ENCODE measurements at places on chromosomes 7 and 10.

DNA sequence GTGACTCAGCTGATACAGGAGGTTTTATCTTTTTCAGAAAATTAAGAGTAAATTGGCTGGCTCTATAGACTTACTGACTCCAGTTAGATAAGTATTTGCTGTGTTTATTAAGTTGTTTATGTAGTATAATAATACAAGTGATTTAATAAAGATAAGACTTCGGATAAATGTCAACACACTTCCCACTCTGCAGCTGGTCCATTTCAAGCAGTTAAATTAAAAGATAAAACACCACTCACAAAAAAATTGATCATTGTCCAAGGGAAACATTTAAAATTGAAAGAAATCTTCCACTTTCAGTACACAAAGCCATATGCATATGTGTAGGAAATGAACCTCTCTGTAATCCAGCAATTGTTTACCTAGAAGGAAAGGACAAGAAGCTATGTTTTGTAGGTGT, 106.1 kb upstream of the SP8 start:
- no peak for DNase-seq

GRCh38 chr10:61751599-61751998, 88.9 kb downstream of the CABCOCO1 start:
- no peak for DNase-seq

- DNase-seq: no peak
Measured at GRCh38 chr10:86648704-86649427, 5.5 kb upstream of the OPN4 start.

DNA sequence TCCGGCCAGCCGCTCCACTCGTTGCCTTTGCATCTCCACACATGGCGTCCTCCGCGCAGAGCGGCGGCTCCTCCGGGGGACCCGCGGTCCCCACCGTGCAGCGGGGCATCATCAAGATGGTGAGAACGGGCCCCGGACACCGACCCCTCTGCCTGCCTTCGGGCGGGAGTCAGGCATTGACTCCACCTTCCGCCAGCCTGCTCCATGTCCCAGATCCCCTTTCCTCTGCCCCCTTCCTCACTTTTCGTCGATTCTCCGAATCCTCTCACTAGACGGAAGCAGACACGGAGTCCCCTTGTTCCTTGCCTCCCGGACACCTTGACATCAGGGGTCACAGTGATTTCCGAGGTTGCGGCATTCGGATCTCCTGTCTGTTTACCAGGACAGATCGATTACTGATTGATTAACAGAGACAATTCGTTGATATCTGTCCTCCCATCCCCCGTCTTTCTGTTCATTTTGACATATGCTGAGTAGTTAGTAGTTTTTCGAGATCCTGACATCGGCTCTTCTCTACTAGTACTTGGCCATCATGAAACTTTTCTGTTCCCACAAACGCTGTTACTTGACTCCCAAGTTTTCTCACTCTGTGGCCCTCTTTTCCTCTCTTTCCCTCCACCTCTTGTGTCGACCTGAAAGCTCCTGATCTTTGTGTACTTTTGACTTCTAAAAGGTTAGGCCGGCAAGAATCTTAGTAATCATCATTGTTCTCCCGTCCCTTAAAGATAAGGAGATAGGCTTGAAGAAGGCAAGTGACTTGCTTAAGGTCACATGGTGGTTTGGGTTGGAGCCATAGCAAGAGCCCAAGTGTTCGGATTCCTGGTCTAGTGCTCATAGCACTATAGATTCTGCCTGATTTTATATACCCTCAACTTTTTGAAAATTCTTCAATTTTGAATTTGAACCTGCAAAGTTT, 597 bp downstream of the SND1 start:
- no peak for DNase-seq

DNA sequence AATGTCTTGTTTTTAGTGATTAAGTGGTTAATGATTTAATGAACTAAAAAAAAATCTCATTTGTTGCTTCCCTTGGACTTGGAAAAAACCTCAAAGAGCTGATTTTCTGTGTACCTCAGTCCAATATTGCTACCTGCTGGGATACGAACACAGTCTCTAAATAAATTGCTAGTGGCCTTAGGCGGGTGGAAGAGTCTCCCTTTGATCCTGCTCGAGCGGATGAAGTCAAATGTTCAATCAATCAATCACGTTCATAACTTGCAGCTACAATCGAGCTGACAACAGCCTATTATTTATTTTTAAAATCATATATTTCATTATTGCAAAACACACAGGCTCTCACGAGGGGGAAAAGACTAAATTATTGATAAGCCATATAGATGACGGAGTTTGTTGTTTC, 57.3 kb upstream of the HABP2 start:
- DNase-seq: no peak

DNA sequence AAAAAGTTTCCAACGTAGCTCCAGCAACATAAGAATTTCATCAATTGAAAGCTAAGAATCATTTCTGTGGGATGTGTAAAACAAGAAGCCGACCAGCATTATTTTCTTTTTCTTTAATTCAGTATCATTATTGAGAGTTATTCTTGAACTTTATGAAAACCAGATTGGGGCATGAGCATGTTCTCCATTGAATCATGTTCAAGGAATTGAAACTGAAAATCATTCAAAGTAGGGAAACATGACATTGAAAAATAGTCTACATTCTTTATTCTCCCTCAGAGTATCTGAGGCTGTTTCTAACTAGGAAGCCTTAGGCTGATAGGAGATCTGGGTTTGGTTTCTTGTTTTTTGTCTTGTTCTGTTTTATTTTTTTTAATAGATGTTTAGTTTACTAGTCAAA, 253.7 kb downstream of the DYNC1I1 start:
- no peak for DNase-seq

- DNase-seq: no peak
Measured at GRCh38 chr10:12381536-12382156, 32.3 kb downstream of the CAMK1D start.

GRCh38 chr10:29932991-29933390, 126.4 kb downstream of the JCAD start:
- no peak for DNase-seq

DNA sequence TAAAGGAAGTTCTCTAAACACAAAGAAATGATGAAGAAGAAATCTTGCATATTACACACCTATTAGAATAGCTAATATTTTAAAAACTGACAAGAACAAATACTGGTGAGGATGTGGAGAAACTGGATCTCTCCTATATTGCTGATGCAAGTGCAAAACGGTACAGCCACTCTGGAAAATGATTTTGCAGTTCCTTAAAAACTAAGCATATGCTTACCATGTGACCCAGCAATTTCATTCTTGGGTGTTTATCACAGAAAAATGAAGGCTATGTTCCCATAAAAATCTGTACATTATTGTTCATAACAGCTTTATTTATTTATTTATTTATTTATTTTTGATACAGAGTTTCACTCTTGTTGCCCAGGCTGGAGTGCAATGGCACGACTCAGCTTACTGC, 14.9 kb upstream of the PLEKHA1 start:
- DNase-seq: no peak

DNA sequence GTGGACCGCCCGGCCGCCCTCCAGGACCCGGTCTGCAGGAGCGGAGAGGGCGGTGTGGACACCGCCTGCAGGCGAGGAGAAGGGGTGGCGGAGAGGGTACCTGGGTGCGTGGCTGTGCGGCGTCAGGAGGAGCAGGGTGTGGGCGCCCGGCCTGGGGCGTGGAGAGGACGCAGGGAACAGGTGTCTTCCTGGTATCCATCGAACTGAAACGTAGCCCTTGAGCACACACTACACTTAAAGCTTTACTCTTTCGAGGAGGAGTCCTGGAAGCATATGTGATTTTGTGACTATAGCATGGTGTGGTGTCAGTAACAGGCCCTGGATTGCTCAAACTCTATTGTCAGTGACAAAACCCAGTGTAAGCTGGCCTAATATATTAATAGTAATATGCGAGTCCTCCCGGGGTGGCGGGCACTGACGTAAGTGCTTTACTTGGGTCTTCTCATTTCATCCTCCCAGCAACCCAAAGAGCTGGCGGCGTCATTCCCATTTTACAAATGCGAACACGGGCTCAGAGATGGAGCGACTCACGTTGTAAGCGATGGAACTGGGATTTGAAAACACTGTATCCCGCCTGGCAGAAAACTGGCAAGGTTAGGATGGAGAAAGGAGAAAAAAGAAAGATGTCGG, 508 bp upstream of the TECPR1 start:
- DNase-seq: no peak

DNA sequence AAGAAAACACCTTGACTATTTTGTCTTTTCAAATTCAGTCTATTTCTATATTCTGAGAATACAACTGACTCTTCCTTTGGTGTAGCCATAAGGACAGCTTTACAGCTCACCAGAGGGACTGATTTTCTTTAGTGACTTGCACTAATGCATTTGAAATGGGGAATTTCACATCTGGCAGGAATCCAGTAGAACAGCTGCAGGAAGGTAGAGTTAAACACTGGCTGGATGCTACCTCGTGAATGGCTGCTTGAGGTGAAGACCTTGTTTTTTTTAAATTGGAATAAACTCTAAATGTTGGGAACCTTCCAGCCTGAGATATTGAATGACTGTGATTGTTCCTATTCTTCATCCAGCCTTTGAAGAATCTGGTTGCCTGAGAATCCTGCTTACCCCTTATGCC, 139.5 kb upstream of the STK17A start:
- no peak for DNase-seq

GRCh38 chr10:71511206-71511605, 114.5 kb downstream of the CDH23 start:
- no peak for DNase-seq

DNA sequence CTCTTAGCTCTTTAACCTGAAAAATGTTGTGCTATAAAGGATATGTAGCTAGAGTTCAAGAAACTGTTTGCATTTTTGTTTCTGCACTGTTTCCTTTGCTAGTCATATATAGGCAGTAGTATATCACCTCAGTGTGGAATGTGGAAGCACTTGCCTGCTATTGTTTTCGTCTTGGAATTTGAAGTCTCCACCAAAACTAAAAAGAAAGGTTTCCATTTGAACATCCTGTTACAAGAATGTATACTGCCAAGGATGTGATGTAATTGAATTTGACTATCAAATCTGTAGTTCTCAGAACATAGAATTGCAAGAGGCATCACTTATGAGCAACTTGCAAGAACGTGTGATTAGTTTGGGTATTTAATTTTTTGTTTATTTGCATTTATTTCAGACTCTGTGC, 51.1 kb upstream of the MEOX2 start:
- no peak for DNase-seq

DNA sequence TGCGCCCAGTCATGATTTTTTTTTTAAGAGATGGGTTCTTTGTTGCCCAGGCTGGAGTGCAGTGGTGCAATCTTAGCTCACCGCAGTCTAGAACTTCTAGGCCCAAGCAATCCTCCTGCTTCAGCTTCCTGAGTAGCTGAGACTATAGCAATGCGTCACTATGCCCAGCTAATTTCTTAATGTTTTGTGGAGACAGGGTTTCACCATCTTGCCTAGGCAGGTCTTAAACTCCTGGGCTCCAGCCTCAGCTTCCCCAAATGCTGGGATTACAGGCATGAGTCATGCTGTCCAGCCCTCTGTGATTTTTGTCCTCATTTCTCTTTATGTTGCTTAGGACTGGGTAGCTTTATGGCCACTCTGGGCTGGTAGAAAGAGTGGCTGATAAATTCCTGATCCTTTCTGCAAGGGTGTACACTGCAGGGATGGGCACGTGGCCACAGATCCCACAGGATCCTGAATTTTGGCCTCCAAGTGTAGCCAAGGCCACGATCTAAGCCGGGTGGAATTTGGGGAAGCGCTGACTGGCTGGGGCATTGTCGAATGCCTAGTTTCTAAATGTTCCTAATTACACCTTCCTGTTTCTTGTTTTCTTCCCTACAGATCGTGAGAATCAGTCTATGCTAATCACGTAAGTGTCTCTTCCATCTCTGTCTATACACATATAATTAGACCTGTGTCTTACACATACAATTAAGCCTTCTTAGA, 24.1 kb upstream of the MYH16 start:
- DNase-seq: no peak

- DNase-seq: no peak
Measured at GRCh38 chr7:70785427-70785826, 346.5 kb upstream of the GALNT17 start.

DNA sequence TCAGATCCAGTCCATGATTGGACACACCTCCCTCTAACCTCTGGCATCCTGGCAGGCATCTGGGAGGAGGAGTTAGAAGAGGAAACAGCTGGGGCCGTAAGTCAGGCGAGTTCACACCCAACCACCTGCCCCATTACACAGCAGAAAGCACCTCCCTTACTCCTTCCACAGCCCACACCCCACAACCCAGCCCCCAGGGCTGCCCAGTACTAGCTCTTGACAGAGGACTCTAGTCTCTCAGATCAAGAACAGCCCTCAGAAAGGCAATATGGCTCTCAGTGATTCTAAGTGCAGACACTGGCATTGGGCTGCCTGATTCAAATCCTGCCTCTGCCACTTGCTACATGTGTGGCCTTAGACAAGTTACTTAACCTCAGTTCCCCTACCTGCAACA, 34.1 kb downstream of the KCNMA1 start:
- no peak for DNase-seq

- no peak for DNase-seq
Measured at GRCh38 chr7:36735172-36735571, 10.9 kb upstream of the AOAH start.

- DNase-seq: no peak
Measured at GRCh38 chr7:110283056-110283455, 807.9 kb upstream of the LRRN3 start.

DNA sequence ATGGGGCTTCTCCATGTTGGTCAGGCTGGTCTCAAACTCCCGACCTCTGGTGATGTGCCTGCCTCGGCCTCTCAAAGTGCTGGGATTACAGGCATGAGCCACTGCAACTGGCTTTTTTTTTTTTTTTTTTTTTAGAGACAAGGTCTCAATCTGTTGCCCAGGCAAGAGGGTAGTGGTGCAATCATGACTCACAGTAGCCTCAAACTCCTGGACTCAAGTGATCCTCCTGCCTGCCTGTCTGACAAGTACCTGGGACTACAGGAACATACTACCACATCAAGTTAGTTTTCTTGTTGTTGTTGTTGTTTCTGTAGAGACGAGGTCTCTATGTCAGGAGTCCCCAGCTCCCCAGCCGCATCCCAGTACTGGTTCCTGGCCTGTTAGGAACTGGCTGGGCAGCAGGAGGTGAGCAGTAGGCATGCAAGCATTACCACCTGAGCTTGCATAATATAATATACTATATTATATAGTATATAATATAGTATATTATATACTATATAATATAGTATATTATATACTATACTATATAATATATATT, 55.7 kb downstream of the TPK1 start:
- no peak for DNase-seq

All from stimulated activated CD4-positive, alpha-beta T cell treated with anti-CD3 and anti-CD28 coated beads, Interleukin-1b, Interleukin-23, amount 100 ng/mL, for 1 hour (primary cell).